IMR-90 (cell line): ENCODE measurements at places on chromosomes 6 and 20. TPM values are rescaled to one million over a fixed set of nuclear protein-coding genes. Genes with fewer than 3 reads are reported as not detected.

CLPSL2 gene
- total RNA-seq = not detected in 2 replicates

- no peak for DNase-seq
These were observed 284.7 kb upstream of the CITED2 start for GRCh38 chr6:139659196-139659595.

DNA sequence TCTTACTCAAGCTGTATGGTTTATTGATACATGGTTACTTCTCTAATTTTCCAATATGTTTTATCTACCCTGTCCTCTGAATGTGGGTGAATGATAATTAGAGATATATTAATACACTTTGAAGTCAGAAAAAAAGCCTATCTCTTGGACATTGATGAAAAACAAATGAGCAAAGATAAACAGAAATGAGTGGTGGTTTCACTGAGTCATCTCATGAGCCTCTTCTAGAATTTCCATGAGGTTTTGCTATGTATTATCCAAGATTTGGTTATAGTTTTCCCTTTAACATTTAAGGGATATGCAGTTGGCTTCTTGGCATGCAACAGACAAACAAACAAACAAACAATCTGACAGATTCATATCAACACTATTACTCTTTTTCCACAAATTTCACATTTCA lies 586.8 kb downstream of the RFPL4B start:
- peak; percentile 57 for DNase-seq

MMP24 gene
- 0.36 and 0.56 TPM in 2 replicates for total RNA-seq

GRCh38 chr6:811191-811590 lies 118.3 kb upstream of the EXOC2 start:
- no peak for DNase-seq

CLVS2 gene
- total RNA-seq = not detected in 2 replicates

VNN1 gene
- total RNA-seq = not detected in 2 replicates

CENPW gene
- 8.2 and 15.0 TPM in 2 replicates for total RNA-seq
